ENCODE measurements at places on chromosomes 13 and 19.

GRCh38 chr19:45934551-45935230 is 20.1 kb upstream of the NANOS2 start:
- no peak for DNase-seq

DNA sequence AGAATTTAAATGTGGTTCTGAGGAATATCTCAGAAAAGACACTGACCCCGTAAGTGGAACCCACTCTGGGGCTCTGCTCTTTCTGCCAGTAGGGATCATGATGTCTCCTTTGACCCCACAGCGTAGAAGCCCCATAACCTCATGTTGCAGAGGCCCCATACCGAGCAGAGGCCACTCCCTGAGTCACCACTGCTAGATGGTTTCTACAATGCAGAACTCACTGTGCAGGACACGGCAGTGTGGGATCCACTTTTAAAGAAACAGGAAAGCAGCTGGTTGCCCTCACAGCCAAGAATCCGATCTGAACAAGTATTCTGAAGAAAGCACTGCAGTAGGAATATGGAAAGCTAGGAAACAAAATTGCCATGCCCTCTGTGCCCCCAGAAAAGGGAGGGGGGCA is 4.2 kb downstream of the SLC7A1 start:
- DNase-seq, result no peak

DNA sequence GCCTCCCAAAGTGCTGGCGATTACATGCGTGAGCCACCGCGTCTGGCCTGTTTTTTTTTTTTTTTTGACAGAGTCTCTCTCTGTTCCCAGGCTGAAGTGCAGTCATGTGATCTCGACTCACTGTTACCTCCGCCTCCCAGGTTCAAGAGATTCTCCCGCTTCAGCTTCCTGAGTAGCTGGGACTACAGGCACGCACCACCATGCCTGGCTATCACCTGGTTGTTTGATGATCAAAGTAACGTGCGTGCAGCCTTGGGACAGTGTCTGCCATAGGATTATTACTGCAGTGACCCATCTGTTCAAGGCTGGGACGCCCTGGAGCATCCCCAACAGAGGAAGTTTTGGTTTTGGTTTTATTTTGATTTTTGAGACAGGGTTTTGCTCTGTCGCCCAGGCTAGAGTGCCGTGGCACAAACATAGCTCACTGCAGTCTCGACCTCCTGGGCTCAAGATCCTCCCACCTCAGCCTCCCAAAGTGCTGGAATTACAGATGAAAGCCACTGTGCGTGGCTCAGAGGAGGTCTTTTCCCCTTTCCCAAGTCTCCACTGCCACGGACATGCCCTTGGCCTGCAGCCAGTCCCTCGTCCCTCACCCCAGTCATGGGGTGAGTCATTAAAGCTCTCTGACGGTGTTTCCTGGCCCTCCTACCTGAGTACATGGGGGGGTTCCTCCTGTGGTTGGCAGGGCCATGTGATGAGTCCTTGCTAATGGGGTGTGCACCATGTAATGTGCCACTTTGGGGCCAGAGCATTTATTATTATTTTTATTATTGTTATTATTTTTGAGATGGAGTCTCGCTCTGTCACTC is 65.6 kb downstream of the IER2 start:
- no peak for DNase-seq

GRCh38 chr13:58960888-58961287 is 1202.8 kb downstream of the DIAPH3 start:
- DNase-seq, result no peak

GRCh38 chr19:23699521-23699860 is 12.5 kb upstream of the ZNF675 start:
- no peak for DNase-seq

- no peak for DNase-seq
Measured at GRCh38 chr13:74131227-74131626, 3.0 kb downstream of the KLF12 start.

DNA sequence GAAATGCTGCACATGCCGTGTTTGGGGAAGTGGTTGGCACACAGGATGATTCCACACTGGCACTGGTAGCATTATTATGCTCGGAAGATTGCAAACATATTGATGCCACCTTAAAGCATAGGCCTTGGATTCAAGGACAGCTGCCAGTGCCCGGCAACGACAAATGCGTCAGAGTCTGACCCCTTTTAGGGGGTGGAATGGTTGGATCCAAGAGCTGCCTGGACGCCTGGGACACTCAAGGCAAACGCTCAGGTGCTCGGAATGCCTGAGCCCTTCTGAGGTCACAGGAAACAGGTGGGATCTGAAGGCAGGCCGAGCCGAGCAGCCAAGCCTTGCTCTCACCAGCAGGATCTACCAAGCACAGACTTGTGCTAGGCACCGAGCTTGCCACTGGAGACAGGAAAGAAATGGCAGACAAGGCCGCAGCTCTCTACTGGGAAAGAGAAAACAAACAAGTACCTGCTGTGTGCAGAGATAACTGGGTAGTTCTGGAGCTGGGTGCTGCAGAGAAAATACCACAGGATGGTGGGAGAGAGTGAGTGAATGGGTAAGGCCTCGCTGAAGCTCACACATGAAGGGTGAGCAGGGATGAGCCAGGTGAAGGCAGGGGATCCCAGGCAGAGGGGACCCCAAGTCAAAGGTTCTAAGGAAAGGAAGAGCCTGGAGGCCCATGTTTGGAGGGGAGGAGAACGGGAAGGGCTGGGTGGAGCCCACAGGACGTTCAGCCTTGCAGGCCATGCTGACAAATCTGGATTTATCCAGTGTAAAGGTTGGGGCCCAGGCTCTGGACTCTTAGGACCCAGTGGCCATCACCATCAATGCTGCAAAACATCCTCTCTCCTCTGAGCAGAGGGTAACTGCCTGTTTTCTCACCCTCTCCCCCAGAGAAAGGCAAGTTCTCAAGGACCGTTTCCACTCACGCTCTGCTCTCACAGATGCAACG is 9.2 kb downstream of the RANBP3 start:
- no peak for DNase-seq

GRCh38 chr19:19429361-19429760 is 23.9 kb downstream of the GATAD2A start:
- no peak for DNase-seq

DNA sequence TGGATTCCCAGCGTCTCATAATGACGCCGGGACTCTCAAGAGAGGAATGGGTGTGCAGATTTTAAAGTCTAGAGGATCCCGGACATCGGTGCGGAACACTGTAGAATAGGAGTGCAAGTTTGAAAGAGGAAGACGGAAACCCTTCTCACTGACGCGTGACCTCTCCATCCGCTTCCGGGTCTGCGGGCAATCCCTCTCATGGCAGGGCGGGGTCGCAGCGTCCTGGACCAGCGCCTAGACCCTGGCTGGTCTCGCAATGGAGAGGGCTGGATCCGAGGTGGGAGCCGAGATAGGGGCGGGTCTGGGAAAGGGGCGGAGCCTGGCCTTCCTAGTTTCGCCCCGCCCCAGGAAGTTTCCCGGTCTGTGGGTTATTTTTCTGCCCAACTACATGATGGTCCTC is 4.6 kb upstream of the ZNF845 start:
- no peak for DNase-seq
